Esophagus squamous epithelium (tissue), 5 donors: ENCODE measurements at places on chromosomes 1 and 21.

- DNase-seq: no peak
Measured at GRCh38 chr21:22791986-22792560, 1793.9 kb downstream of the NCAM2 start.

DNA sequence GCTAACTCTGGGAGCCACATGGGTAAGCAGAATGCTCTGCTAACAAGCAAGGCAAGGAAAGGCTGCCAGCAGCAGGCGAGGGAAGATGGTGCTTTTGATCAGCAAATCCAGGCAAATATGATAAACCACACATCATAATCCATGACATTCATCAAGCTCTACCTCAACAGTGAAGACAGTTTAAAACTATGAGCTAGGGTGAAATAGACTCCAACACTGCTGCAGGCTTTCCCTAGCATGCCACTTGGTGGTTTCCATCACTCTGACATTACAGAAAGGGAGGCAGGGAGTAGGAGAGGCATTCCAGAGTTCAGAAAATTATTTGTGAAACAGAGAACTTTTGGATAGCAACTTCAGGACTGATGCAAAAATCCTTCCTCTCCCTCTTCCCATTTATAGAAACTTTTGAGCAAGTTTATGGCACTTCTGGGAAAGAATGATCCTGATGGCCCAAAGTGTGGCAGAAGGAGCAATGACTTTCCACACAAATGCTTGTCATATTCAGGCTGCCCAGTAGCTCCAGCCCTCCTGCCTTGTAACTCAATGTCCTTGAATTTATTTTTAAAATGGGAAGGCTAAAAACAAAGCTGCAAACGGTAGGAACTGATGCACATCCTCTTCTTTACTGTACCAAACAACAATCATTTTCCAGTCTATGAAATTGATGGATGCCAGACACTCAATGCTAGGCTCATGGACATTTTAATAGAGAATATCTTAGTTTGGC is 70.8 kb downstream of the SMYD2 start:
- DNase-seq: no peak

DNA sequence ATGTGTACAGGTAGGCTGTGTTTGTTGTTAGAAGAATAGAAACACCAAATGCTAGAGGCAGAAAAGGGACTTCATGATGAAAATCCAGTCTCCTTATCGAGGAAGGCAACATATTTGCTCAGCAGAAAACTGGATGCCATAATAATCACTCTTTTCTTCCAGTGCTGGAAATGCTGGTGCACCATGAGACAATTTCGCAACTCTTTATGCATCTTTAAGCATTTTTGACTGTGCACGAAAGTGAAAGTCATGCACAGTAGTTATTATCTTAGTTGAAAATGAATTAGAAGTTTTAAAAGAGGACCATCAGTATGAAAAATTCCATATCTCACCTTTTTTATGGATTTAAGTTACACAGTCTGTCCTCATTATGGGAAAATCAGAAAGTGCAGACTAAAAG is 29.1 kb downstream of the SMYD2 start:
- DNase-seq: no peak

DNA sequence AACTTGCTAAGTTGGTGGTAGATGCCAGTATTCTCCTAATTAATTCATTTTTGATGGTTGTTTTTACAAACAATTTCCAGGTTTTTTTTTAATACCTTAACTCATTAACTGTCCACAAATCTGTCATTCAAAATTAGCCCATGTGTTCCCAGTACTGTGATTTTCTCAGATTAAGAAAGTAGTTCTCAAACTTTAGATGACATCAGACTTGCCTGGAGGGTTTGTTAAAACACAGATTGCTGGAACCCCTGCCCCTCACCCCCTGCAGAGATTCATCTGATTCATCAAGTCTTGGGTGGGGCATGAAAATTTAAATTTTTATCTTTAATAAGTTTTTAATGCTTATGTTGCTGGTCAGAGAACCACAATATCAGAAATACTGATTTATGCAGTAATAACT is 130.5 kb downstream of the BACH1 start:
- no peak for DNase-seq

GRCh38 chr1:108043707-108044106 is 78.7 kb upstream of the VAV3 start:
- DNase-seq: no peak
